ENCODE measurements at places on chromosomes 3 and 15.

GRCh38 chr3:132749786-132750185 is 27.6 kb upstream of the NPHP3 start:
- no peak for DNase-seq

DNA sequence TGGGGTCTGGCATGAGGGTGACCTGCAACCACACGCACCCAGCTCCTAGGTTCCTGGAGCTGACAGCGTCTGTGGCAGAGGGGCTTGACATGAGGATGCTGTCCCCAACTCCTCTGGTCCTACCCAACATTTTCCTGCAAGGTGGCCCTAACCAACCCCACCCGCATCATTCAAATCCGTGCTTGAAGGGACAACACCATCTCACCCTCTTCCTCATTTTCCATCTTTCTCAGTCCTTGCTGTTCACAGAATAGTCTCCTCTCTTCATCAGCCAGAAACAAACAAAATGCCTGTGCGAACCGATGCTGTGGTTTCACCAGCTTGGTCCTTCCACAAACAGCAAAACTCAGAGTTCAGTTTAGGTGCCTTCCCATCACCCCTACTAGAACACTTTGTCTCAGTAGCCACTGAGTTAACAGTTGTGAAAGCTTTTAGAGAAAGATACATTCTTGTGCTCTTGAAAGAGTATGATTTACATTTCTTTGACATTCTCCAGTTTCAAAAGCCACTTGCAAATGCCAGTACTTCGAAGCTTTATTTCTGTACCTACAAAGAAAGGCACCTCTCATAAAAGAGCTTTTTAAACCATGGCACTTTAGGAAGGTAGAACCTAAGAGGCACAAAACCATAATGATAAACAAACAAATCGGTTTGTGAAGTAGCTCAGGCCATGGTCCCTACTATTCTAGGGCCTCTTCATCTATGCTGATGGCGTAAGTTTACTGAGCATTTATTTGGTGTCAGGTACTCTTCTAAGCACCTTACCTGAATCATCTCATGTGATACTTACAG is 360.1 kb downstream of the SHQ1 start:
- DNase-seq: no peak

DNA sequence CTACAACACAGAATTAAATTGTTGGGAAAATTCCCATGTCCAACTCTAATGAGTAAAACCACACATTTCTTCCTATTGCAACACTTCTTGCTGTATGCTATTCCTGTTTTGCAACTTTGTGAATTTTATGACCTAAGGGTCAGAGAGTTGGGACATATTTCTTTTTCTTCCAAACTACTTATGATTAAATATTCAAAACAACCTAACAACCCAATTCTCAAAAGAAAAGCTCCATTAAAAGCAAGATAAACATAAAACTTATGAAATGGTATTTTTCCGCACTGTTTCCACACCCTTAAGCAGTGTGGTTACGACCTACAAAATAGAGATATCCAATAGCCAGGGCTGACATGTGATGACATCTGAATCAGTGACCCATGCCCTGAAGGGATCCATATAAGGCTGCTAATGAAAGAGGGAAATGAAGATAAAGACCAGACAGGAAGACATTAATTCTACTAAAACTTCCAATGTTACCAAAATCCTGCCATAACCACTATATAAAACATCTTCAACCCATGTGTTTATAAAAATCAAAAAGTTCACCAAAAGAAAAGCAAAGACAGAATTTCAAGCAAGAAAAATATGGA is 45.6 kb downstream of the DMXL2 start:
- no peak for DNase-seq

- no peak for DNase-seq
Observed at GRCh38 chr3:129252748-129253147, 3.3 kb downstream of the COPG1 start.

DNA sequence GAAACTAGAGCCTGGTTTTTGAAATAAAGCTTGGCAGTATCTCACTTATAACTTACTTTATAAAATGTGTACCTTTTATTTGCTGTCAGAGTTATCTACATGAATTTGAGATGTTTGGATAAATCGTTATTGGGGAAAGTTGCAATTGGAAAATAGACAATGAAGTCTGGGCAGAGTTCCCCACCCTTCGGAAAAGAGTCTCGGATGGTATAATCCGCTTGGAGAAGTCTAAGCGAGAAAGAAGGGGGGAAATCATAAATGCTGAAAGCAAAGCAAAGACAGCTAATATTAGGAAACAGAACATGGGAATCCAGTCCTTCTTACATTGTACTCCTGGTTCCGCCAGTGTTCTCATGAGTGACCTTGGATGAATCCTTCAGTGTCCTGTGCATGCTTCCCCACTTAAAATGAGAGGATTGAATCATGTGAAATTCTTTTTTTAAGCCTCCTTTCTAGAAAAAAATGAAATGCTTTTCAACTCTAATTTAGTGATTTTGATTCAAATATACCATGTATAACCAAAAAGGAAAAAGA is 162.4 kb downstream of the ATG7 start:
- DNase-seq: no peak

- no peak for DNase-seq
Observed at GRCh38 chr3:60933824-60934223, 317.4 kb downstream of the FHIT start.

- DNase-seq: no peak
Observed at GRCh38 chr3:150607267-150608065, 4.3 kb downstream of the SELENOT start.

GRCh38 chr15:60593170-60593478 is 114.2 kb upstream of the ICE2 start:
- DNase-seq: no peak

GRCh38 chr15:80854104-80854503 is 74.9 kb downstream of the CEMIP start:
- no peak for DNase-seq

DNA sequence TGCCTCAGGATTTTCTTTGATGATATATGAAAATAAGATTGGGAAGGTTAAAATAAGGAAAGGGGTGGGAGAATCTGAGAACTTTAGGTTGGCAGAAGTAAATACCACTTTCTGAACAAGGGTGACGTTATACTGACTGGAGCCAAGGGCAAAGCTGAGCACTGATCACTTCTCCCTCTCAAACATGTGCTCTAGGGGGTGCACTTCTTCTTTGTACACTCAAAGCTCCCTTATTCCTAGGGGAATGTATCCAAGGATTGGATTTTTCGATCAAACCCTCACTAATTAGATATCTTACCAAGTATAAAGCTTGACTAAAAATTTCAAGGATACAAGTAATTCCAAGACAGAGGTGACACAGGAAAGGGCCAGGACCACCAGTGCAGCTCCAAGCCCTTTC is 243.9 kb upstream of the UMPS start:
- DNase-seq: no peak

DNA sequence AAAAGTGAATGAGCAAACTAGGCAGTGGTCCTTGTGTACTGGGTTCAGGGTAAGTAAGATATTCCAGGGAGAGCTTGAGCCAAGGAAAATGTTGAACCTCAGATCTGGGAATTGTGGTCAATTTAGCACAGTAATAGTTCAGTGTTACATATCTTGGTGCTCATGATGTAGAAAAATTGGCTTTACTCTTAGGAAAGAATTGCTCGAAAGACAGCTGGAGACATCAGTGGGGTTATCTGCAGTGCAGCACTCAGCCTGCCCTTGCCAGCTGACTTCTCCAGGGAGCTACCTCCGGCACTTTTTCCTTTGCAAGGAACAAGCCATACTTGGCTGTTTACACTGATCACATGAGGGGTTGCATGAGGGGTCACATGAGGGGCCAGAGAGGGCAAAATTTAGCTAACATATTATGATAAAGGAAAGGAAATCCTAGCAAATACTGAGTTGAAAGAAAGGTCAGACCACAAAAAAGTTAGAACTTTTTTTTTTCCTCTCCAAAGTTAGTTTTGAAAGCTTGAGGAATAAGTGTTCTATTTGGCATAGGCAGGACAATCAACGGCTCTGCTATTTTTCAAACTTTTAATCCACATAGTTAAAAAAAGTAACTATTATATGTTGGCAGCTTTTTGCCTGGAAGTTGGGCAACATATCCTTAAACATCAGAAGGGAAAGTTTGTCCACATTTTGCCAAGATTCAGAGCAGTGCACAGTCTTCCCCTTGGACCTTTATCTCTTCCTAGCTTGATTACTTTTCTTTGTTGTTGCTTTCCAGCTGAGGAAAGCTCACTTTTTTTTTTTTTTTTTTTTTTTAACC is 92.4 kb downstream of the COL6A6 start:
- no peak for DNase-seq

DNA sequence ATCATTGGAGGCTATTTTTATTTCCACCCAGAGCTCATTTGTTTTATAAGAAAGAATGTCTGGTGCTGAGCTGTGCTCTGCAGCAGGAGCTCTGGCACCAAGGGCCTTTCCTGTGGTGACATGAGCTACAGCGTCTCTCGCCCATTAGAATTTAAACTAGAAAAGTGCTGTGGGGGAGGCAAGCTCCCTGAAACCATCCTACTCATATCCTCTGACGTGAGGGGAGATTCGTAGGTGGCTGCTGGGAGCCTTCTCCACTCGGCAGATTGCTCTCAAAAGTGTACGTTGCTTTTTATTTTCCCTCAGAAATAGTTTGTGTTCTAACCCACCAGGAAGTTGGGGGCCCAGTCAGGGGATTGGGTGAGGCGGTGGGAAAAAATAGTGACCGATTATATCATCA is 76.3 kb upstream of the ARHGEF3 start:
- DNase-seq: no peak

- no peak for DNase-seq
Observed at GRCh38 chr3:75115695-75116094, 501.2 kb upstream of the CNTN3 start.

DNA sequence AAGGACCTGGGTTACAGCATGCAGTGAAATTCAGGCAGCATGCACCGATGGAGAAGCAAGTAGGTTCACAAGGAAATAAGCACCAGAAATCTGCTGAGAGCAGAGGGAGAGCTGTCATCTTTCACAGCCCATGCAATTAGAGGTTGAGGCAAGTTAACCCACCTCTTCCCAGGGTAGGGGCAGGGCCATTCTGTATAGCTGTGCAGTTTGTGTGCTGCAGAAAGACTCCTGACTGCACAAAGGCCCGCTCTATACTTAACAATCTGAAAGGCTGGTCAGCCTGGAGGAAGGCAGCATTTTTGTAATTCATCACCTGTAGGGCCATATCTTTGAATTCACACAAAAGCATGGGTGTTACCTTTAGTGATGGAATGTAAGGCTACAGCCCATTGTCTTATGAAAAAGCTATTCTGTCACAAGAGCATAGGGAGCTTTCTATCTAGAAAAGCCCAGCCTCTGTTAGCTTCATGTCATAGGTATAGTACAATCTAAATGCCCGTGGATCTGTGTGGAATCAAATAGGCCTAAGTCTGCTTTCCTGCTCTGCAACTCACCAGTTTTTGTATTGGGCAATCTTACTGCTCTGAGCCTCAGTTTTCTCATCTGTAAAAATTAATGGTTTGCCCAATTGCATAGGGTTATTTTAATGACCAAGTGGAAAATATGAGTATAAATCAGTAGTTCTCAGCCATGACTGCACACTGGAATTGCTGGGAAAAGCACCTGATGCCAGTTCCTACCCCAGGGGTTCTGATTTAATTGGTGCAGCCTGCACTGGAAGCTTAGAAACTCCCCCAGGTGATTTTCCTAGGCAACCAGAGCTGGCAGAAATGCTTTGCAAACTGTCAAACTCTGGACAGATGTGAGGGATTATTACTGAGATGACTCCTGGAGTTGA is 65.2 kb downstream of the ATP13A5 start:
- no peak for DNase-seq

- no peak for DNase-seq
Observed at GRCh38 chr3:167684388-167684993, 30.7 kb upstream of the WDR49 start.

DNA sequence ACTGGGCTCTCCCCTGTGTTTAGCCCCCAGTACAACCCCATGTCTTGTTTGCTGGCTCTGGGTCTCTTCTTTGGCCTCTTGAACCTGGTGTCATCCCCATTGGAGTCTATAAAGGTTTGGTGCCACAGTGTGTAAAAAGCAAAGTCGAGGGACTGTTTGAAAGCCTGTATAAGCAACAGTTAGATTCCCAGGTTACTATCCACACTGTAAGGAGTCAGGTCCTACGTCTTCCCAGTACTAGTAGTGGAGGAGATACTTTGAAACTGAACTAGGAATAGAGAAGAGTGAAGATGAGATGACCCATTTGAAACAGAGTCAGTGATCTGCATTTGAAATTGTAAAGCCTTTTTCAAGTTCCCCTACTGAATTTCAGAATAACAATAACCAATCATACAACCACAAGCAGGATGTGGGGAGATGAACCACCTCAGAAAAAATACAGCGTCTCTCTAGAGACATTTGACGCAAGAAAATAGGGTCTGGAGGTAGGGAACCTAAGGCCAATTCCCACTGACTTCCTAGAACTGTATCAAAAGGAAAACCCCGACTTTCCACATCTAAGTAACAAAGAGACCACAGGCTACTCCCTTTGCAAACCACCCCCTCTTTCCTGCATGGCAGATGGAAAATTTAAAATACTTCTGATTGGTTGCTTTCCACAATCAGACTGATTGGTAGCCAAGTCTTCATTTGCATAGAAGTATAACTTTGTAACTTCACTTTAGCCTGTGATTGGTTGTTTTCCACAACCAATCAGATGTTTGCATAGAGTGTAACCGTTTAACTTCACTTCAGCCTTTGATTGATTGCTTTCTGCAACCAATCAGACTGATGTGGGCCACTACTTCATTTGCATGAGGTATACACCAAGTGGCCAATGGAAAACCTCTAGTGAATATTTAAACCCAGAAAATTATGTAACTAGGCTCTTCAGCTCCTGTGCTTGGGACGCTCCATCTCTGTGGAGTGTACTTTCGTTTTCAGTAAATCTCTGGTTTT is 49.9 kb upstream of the NEDD4 start:
- no peak for DNase-seq

DNA sequence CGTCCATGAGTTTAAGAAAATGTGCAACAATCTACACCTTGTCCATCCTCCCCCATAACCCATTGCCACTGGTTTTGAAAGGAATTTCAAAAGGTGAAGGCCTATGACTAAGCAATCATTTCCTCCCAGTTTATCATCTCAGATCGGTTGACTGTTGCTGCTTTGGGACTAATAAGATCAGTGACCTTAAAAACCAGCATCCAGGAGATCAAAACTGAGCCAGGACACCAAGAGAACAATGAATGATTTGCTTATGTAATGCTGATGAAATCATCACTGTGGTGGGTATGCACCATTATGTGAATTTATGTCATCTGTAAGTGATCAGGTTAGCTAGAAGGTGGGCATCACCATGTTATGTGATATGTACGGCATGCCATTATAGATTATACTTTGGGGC is 195.5 kb downstream of the SSR3 start:
- no peak for DNase-seq

- DNase-seq: no peak
Observed at GRCh38 chr3:8757551-8758518, 11.6 kb downstream of the OXTR start.

Measured in stimulated activated CD8-positive, alpha-beta memory T cell treated with anti-CD3 and anti-CD28 coated beads, Interleukin-15, amount 100 ng/mL, for 24 hours (primary cell).